Activated CD4-positive, alpha-beta T cell treated with anti-CD3 and anti-CD28 coated beads, Interleukin-2, amount 50 U/mL, for 48 hours (primary cell): ENCODE measurements at places on chromosomes 12 and 14.

DNA sequence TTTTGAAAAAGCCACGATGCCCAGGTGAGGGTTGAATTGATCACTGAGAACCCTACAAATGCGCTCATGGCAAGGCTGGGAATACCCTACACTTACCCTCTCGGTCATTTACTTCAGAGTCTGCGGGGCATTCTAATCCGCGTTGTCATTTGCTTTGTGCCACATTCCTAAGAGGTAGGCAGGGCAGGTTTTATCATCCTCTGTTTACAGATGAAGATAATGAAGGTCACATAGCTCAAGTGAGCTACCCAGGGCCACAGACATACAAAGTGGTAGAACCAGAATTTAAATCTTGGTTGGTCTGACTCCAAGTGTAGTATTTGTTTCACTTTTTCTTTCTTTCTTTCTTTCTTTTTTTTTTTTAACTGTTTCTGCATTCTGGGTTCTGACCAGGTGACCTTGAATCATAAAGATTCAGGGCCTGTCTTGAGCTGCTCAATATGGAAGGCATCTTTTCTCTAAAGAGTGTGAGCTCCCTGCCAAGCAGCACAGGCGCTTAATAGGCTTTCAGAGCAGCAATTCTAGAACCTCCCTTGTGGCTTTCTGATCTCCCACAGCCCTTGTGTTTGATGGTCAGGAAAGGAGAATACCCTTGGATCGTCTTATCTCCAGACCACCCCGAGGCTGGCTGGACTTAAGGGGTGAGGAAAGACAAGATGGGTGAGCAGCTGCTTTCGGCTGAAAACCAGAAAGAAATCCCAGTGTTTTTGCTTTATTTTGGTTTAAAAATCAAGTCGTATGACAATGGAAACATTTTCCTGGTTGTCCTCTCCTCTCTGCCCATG, 662 bp upstream of the BATF start:
- DNase-seq: no peak

- no peak for DNase-seq
Measured at GRCh38 chr14:53963320-53964227, 6.9 kb upstream of the BMP4 start.

GRCh38 chr12:124750787-124751471, 112.7 kb downstream of the SCARB1 start:
- DNase-seq: no peak

GRCh38 chr14:67933266-67933665, 113.7 kb downstream of the RAD51B start:
- no peak for DNase-seq

GRCh38 chr12:86837246-86837645, 581.1 kb upstream of the MGAT4C start:
- DNase-seq: no peak

DNA sequence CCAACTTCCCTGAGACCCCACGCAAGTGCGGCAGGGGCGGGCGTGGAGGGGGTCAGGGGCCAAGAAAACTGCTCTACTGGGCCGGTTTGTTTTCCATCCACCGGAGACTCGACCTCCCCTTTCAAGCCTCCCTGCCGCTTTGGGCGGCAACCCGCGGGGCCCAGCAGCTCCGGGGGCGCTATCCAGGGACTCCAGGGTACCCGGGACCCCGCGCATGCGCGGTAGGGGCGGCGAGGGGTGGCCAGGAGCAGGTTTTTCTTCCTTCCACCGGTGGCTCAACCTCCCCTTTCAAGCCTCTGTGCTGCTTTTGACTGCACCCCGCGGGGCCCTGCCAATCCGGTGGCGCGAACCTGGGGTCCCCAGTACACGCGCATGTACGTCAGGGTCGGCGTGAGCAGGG, 323.5 kb downstream of the ALG10 start:
- no peak for DNase-seq

GRCh38 chr12:123388951-123389559, 5.1 kb downstream of the KMT5A start:
- DNase-seq: no peak

DNA sequence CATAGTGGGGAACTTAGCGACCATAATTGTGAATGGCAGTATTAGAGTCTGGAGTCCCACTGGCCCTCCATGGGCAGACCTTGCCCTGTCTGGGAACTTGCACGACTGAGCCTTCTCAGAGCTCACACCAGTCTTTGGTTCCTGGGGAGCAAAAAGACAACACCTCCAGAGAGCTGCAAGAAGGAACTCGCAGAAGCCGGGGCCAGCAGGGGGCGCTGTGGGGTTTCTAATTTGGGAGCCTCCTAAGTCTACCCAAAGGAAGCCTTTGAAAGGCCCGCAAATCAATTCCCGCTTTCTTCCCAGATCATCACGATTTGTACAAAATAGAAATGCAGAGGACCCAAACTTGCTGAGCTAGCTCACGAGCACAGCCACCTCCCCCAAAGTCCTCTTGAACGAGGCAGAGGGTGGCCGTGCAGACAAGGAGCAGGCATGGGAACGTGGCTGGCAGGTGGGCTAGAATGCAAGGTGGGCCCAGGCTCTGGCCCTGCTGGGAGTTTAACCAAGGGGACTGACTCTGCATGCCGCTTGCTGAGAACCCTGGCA, 46.3 kb upstream of the FBXO21 start:
- DNase-seq: peak; percentile 91

GRCh38 chr12:89098441-89099112, 253.7 kb downstream of the DUSP6 start:
- no peak for DNase-seq

- no peak for DNase-seq
Measured at GRCh38 chr14:54443981-54444380, 2.8 kb upstream of the CNIH1 start.

GRCh38 chr12:130832561-130833209, 6.4 kb downstream of the STX2 start:
- no peak for DNase-seq

- DNase-seq: no peak
Measured at GRCh38 chr12:130947028-130947613, 6.6 kb upstream of the ADGRD1 start.

DNA sequence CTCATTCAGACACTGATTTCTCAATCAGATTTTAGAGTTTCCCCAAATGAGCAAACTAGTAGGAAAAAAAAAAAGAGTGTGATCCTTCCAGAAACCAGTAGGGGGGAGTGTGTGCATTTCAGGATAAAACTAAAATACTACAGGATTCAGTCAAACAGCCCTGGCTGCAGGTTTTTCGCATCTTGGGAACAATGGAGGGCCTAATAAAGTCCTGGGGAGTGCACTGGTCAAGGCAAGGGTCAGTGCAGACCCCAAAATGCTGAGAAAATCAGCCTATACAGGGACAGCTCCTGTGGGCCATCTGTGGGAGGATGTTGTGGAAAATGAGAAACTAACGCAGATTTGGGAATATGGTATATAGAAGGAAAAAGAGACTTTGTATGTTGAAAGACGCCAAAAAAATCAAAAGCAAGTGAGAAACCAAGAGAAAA, 22.2 kb upstream of the ABCD4 start:
- no peak for DNase-seq
